ENCODE measurements at places on chromosomes 3 and 15. TPM values are rescaled to one million over a fixed set of nuclear protein-coding genes. Genes with fewer than 3 reads are reported as not detected.

The CAMK2N2 gene
- 0.71 TPM for total RNA-seq

The LRRC58 gene
- 47.7 TPM for total RNA-seq

The TMEM108 gene
- 0.95 TPM for total RNA-seq

The GOLGA6L9 gene
- total RNA-seq: 4.6 TPM

The COL6A6 gene
- not detected for total RNA-seq

The NECTIN3 gene
- total RNA-seq: 20.0 TPM

The DPPA2 gene
- total RNA-seq: not detected

The SLC6A11 gene
- total RNA-seq: 0.14 TPM

The ANKRD34C gene
- not detected for total RNA-seq

DNA sequence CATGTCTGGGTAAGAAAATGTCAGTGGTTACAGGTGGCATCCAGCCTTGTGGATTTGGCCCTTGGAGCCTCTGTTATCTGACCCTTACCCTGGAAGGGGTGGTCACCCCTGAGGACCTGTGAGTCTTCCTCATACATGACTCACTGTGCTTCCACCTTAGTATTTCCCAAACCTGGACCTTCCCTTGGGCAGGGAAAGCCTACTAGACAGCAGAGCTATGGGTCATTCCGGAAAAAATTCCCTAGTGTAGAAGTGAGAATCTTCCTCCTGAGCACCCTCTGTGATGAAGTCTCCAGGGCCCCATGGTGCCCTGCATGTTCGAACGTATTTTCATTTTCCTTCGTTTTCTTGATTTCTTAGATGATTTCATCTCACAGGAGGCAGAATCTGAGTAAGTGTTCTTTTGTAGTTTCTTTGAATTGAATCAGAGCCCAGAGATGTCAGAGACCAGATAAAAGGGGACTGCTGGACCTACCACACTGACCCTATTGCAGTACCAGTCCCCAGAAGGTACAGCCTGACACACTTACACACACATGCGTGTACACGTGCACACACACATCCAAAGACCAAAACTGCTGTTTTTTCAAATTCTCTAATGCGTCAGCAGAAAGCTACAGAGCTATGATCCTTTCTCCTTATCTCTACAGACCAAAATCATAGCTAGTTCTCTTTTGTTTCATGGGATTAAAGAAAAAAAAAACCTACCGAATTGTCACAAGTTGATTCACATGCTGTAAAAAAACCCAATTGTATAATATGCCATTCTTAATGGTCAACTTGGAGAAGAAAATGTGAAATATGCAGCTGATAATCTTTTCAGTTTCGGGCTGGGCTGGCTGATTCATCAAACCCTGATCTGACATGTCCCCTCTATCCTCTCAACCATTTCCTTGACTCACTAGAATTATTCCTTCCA, 50.5 kb upstream of the ARHGEF3 start:
- no peak overlapping the region for H3K4me3 ChIP-seq
- no peaks in the 10 kb centered on the region for H3K4me1 ChIP-seq
- no peak for DNase-seq
- H3K36me3 ChIP-seq: no peaks in the 10 kb centered on the region
- no peaks in the 10 kb centered on the region for H3K27me3 ChIP-seq

GRCh38 chr15:42082823-42083604, 11.3 kb downstream of the PLA2G4D start:
- DNase-seq: no peak
- H3K27me3 ChIP-seq: peaks cover 5% of the 10 kb centered on the region
- H3K27ac ChIP-seq: no peak overlapping the region
- no peak overlapping the region for H3K4me3 ChIP-seq
- no peaks in the 10 kb centered on the region for H3K36me3 ChIP-seq

- H3K36me3 ChIP-seq: peaks cover 8% of the 10 kb centered on the region
- H3K27ac ChIP-seq: peak overlapping the region; percentile 97
- H3K27me3 ChIP-seq: no peaks in the 10 kb centered on the region
- no peak for DNase-seq
- no peaks in the 10 kb centered on the region for H3K4me1 ChIP-seq
Measured at GRCh38 chr3:179324270-179324754, 1.5 kb downstream of the ZNF639 start.

DNA sequence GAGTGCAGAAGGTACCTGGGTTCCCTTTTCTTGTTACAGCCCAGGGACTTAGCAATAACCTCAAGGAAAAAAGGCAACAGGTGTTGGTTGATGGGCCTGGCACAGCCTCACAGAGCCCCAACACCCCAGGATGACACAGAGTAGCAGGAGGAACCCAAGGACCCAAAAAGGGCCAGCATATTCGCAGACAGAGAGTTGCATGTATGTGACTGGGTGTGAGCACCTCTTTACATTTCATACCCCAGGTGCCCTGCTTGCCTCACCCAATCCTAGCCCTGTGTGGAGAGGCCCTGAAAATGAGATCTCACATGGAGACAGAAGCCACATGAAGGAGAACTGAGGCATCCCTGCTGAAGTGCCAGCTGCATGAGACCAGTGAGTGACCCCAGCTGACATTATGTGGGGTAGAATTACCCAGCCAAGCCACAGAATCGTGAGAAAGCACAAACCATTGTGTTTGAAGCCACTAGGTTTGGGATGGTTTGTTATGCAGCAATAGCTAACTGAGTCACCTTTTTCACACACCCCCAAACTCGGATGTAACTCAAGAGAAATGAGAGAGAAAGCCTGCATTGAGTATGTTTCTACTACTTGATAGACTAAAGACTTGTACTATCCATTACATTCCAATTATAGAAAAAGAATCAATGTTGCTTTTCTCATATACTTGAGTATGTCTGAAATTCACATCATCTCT, 26.2 kb upstream of the HHATL start:
- H3K4me1 ChIP-seq: peaks cover 6% of the 10 kb centered on the region
- H3K36me3 ChIP-seq: no peaks in the 10 kb centered on the region
- peak; percentile 27 for DNase-seq
- H3K27me3 ChIP-seq: no peaks in the 10 kb centered on the region
- H3K27ac ChIP-seq: no peak overlapping the region

DNA sequence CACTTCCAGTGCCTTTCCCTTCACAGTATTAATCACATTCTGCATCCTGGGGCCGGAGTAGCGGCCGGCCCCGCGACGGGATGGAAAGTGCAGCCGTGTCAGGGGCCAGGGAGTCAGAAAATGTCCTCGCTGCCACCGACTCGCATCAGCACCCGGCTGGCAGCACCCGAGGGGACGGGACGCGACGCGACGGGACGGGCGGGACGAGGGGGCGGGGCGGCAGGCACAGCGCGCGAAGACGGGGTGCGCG, 353 bp downstream of the ATG3 start:
- H3K27ac ChIP-seq: peak overlapping the region; percentile 94
- DNase-seq: no peak
- no peaks in the 10 kb centered on the region for H3K27me3 ChIP-seq
- peaks cover 28% of the 10 kb centered on the region for H3K4me1 ChIP-seq

GRCh38 chr3:31981206-31982181, at the start of the genes OSBPL10 and ZNF860:
OSBPL10 (minus strand) TSS chr3:31981262; CDS start chr3:31981179, 83 bp downstream.
ZNF860 (plus strand) TSS chr3:31981750; CDS start chr3:31989080, 7,330 bp downstream.
- no peaks in the 10 kb centered on the region for H3K27me3 ChIP-seq
- peak within 1 kb of the TSS; percentile 72 for H3K4me3 ChIP-seq
- no peaks in the 10 kb centered on the region for H3K36me3 ChIP-seq
- H3K27ac ChIP-seq: peak within 1 kb of the TSS; percentile 83
- DNase-seq: peak; percentile 96
- H3K4me1 ChIP-seq: peaks cover 27% of the 10 kb centered on the region

- DNase-seq: no peak
- H3K27ac ChIP-seq: no peak overlapping the region
- H3K27me3 ChIP-seq: no peaks in the 10 kb centered on the region
- no peaks in the 10 kb centered on the region for H3K36me3 ChIP-seq
- no peaks in the 10 kb centered on the region for H3K4me1 ChIP-seq
Measured at GRCh38 chr3:88343264-88343663, 193.5 kb downstream of the C3orf38 start.

DNA sequence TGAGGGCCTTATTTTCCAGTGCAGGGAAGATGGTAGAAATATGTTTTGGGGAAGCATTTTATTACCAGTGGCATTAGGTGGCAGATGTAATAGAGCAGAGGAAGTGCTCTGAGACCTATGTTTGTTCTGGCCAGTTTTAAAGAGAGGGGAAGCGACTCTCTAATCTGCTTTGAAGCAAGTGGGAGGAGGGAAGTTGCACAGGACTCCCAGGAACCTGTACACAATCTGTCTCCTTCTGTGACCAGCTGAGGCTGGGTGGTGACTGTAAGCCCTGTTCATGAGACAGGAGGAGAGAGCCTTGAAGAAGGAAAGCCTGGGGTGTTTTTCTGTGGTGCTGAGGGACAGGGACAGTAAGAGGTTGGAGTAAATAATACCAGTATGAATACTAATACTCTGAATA, 60.5 kb downstream of the LPP start:
- H3K27me3 ChIP-seq: no peaks in the 10 kb centered on the region
- H3K36me3 ChIP-seq: no peaks in the 10 kb centered on the region
- H3K4me3 ChIP-seq: peak overlapping the region; percentile 41

Measured in sigmoid colon (tissue), 7 donors.